Activated naive CD4-positive, alpha-beta T cell (primary cell): ENCODE measurements at places on chromosomes 16 and 17.

DNA sequence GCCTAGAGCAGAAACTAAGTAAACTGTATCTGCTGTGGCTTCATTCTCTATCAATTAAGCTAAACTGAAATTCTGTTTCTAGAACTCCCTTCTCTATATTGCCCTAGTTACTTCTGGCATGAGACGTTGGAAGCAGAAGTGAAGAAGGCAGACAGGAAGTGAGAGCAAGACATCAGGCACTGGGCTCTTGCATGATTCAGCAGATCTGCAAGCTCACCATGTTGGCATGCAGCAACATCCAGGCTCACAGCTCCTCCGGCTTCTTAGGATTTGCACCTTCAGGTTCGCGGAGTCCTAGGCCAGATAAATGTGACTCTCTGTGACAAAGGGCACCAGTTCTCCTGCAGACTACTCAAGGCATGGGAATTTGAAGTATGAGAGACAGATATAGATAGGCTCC, 148.3 kb downstream of the CDH8 start:
- DNase-seq, result no peak

DNA sequence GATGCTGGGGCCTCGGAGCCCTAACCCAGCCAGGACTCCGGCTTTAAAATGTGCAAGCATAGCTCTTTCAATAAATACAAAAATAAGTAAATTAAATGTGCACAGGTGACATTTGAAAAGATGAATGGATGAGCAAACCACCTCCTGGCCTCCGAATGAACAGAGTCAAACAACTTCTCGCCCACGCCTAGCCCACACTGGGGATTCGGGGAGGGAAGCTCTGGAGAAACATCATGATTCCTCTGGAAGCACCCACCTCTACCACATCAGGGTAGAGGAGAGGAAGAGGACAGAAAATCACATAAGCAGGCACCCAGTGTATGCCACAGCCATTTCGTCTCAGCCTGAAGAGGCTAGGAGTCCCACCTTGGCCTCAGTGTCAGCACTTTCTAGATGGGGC, 105.8 kb downstream of the SDK2 start:
- DNase-seq, result no peak

- DNase-seq, result no peak
These were observed 406.5 kb upstream of the CDH5 start for GRCh38 chr16:65959983-65960382.

GRCh38 chr17:76467809-76468633, 618 bp downstream of the AANAT start:
- DNase-seq, result no peak

DNA sequence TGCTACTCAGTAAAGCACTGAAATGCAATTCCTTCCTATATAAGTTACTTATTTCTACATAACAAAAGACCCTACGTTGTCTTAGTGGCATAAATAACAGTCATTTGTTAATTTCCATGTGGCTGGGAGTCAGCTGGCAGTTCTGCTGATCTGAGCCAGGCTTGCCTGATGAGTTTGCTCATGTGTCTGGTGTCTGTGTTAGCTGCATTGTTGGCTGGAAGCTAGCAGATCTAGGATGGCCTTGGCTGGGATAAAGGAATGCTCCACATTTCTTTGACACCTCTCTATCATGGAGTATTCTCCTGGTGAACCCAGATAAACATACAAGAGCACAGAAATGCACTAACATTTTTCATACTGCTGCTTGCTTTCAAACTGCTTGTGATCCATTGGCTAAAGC, 264.4 kb upstream of the MON1B start:
- no peak for DNase-seq

DNA sequence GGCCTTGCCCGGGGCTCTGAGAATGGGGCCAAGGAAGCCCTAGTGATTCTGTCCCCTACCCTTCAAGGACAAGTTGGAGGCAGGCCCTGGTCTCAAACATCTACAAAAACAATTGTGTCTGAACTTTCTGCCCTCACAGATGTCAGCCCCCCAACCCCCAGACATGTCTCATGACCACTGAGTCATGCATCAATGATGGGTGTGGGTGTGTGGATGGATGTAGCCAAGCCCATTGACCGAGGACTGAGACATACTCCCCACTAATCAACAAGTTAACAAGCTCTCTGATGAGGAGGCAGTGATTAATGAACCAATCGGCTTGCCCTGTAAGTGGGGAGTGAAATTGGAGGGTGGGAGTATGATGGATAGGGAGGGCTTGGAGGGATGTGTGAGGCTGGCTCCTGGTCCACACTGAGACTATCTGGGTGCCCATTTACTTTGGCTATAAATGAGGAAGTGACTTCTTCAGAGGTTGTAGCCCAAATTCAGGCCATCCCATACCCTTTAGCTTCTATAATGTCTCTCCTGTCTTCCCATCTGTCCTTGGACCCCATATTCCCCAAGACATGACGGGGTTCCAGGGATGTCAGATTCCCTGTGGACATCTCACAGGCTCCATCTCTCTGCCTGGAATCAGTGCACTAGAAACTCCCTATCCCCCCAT, 97.1 kb upstream of the TMEM97 start:
- no peak for DNase-seq

DNA sequence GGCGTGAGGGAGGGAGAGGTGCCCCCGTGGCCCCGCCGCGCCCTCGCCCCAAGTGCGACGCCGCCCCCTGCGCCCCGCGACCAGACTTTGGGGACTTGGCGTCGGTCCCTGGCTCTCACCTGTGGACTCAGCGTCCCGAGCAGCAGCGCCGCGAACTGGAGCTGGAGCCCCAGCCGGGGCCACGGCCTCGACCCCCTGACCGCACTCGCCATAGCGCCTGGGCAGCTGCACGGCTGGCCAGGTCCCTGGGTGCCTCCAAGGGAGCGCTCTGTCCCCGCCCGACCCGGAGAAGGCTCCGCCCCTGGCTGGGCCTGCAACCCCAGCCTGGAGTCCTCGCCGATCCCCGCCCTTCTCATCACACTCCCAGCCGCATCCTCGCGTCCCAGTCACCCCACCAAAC, at the start of gene ERN2:
Gene ERN2, minus strand, starts transcription at position 247 of the 400 bp plus-strand sequence. Its CDS starts 35 bp downstream, at position 212.
- no peak for DNase-seq

- no peak for DNase-seq
These were observed 2.5 kb downstream of the KRT32 start for GRCh38 chr17:41464682-41465081.

GRCh38 chr17:4043862-4044261, 79.6 kb upstream of the ATP2A3 start:
- no peak for DNase-seq

DNA sequence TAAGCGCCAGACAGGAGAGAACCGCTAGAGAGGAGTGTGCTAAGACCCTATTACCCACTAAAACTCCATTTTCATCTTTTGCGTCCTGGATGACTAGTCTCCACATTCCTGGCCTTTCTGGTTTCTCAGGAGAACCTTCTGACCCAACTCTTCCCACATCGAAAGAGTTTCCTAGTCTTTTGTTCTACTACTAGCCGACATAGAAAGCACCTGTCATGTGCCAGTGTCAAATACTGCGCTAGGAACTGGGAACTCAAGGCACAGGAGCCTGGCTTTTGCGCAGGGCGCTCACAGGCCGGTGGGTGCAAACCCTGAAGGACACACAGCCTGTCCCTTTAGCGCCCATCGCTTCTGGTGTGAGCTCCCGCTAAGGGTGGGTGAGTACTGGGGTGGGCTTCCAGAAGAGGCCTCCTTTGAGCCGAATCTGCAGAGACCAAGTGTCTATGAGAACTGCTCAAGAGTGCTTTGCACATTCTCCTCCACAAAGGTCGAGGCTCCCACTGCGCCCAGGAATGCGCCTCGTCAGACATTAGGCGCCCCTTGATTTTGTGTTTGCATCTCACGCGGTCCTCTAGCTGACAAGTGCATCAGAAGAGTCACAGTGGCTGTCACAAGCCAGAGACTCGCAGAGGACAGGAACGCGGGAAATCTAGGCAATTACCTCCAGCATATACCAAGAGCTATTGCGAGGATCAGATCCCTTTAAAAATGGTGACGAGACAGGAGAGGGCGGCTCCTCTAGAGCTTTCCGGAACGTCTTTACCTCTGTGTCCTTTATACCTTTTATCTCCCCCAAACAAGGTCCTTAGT, 2.0 kb upstream of the PSMB3 start:
- no peak for DNase-seq

DNA sequence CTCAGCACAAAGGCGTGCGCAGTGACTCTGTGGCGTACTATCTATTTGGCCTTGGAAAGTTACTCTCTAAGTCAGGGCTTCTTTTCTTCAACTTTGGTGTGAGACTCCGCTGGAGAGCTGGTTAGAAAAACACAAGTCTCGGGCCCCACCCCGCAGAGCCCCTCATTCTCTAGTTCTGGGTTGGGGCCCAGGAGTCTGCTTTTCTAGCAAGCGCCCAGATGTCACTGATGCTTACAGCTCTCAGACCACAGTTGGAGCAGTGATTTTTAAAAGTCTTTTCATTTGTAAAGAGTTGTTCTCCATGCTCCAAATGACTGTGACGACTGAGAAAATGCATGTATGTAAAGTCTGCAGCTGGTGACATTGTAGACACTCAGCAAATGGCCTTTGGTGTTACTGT, 582.3 kb downstream of the WWOX start:
- DNase-seq, result no peak

DNA sequence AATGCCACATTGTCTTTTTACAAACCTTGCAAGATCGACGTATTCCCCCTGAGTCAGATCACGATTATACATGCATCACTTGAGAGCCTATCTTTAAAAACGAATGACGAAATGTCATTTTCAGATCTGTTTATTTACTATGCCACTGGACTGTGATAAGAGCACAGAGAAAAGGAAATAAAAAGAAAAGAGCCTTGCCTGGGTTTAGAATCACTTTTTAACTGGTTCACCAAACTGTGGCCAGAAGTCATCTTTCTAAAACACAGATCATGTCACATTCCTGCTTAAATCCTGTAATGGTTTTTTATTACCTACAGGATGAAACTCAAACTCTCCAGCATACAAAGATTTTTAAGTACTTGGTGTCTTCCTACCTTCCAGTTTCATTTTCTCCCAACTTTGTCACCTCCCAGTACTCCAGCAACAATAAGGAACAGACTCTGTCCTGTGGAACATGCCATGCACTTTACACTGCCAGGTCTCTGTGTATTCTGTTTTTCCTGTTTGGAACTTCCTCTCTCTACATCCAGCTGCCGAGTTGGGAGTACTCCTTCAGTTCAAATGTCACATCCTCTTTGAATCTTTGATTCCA, 91.5 kb downstream of the SNX11 start:
- DNase-seq, result no peak

- no peak for DNase-seq
These were observed 294.6 kb downstream of the CNTNAP4 start for GRCh38 chr16:76571755-76572154.

DNA sequence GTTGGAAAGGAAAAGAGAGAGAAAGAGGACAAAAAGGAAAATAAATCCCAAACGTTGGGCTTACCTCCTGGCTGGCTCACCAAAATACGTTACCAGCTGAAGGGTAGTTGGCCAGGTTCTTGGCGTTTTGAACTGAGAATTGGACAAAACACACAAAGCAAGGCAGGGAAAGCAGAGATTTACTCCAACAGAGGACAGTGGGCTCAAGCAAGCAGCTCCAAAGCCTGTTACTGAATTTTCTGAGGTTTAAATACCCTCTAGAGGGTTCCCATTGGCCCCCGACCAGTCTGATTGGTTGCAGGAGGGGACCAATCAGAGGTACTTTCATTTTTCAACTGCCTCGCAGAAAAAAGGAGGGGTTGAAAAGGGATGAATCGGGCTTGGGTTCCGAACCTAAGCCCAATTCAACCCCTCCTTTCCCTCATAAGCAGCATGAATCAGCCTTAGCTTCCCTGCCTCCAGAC, 55.6 kb upstream of the ALOX12 start:
- no peak for DNase-seq

- no peak for DNase-seq
These were observed 32.3 kb downstream of the FBXO31 start for GRCh38 chr16:87351320-87351698.

DNA sequence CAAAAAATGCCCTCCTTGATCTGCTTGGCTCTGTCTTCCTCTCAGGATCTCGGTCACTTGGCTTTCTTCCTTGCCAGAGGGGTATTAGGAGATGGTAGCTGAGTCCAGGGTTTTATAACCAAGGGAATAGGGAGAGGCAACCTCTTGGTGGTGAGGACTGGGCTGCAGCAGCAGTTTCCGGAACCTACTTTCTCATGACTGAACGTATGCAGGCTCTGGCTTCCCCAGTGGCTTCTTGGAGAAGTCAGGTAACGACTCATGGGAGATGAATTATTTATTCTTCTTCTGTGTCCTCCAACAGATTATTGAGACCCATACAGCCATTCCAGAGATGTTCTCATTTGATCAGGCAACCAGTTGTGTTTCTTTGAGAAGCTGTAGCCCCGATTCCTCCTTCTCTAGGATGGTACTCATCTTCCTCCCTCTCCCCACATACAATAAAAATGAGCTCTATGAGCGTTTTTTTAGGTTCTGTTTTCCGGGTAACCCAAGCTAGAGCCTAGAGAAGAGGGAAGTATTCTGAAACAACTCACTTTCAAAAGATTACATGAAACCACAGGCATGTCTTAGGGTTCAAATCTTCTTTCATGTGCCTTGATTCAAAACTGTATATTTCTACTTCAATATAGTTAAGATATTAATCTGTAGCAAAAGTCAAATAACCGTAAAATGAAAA, 22.3 kb upstream of the DHX40 start:
- DNase-seq, result no peak

GRCh38 chr17:73240561-73240960, 21.1 kb downstream of the CPSF4L start:
- no peak for DNase-seq

- no peak for DNase-seq
These were observed 15.2 kb downstream of the IL34 start for GRCh38 chr16:70661534-70661917.

GRCh38 chr17:43683928-43684653, 22.4 kb upstream of the MEOX1 start:
- no peak for DNase-seq

DNA sequence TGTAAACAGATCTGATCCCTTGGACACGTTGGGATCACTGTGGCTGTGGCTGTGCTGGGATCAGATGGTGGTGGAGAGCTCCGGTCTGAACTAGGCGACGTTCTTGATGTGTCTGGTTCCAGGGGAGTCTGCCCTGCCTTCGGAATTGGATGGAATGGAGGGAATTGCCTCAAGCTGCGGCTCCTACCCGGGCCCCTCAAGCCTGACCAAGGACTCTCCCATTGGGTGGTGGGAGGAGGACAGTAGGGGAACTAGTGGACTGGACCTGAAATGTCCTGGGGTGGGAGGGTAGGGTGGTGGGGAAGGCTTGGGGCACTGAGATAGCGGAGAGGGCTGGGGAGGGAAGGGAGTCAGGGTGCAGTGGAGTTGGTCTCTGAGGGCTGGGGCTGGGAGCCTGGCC, 3.2 kb upstream of the UBALD1 start:
- DNase-seq, result no peak

GRCh38 chr16:17566656-17567450, 96.1 kb upstream of the XYLT1 start:
- DNase-seq, result no peak

DNA sequence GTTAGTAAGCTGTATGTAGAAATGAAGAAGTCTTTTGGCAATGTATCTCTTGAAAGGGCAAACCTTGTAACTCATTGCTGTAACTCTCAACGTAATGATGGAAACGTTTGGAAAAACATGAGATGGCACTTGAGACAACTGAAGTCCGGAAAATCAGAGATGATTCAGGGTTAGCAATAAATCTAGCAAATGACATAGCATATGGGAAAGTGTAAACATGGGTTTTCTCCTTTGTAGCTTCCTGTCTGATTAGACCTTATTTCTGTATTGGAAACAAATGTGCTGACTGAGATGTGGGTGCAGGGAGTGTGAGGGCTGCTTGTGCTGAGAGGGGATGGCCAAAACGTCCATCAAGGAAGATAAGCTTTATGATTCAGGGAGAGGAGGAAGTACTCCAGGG, 110.7 kb upstream of the FAM20A start:
- DNase-seq, result no peak

GRCh38 chr17:80491478-80492342, 15.3 kb upstream of the NPTX1 start:
- no peak for DNase-seq

GRCh38 chr16:86427433-86427851, 82.9 kb upstream of the FOXF1 start:
- no peak for DNase-seq
